ENCODE measurements at places on chromosomes 13 and 19.
A peak's percentile ranks its signal among the peaks of the same experiment; 100 is the strongest.

DNA sequence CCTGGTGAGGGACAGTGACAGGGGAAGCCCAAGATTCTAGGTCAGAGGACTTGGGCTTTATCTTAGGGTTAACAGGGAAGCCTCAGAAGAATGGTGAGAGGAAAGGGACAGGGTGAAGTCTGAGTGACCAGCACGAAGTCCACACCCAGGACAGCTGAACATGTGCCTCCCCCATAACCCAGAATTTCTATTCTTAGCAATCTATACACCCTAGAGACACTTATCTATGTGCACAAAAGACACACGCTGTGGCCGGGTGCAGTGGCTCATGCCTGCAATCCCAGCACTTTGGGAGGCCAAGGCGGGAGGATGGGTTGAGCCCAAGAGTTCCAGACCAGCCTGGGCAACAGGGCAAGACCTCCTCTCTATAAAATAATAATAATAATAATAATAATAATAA lies 11.1 kb upstream of the OLFM2 start:
- no peak for DNase-seq

GRCh38 chr19:16351133-16351809 lies 26.6 kb downstream of the KLF2 start:
- no peak for DNase-seq

- no peak for DNase-seq
These were observed 276.7 kb downstream of the SLC7A1 start for GRCh38 chr13:29318741-29319140.

DNA sequence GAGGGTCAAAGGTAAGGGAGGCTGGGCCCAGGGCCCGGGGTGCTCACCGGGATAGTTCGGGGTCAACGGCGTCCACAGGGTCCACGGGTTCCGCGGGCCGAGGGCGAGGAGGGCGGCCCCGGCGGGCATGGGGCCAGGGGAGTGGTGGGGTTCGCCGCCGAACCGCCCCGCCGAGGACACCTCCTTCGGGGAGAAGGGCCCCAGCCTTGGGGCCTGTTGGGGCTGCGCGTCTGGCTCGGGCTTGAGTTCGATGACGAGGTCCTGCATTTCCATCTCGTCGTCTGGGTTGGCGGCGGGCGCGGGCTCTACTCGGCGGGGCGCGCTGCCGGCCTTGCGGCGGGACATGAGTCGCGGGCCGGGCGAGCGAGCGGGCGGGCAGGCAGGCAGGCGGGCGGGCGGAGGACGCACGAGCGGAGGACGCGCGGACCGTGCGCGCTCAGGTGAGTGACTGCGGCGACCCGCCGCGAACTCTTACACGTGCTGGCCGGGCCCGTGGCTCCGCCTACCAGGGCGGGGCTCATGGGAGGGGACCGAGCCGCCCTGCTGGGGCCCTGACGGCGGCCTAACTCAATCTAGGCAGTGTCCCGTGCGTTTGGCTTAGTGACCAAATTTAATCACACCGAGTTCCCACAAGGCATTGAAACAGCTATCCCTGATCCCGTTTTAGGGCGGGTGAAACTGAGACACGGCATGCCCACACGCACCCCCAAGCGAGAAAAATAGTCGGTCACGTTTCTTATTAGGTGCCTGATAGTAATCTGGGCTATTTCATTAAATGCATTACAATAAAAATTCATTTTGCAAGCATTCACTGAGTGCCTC lies at the start of gene ZNF296:
Gene ZNF296 (minus strand): TSS at position 450 of the 822 bp plus-strand sequence. CDS start 105 bp downstream, at position 345.
- peak; percentile 42 for DNase-seq

DNA sequence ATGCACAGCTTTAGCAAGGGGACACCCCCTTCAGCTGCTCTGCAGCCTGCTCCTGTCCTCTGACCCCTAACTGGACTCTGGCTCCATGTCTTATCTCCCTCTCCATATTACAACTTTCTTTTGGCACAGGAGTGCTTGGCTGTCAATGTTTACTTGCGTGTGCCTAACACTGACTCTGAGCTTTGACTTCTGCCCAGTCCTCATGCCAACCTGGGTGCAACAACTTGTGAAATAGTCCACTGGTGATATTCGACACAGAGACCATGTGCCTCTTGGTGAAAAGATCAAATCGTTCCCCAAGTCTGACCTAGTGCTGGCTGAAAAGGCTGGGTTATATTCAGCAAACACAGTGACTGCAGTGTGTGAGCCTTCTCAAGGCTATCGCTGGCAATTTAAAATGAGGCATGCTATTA lies 34.1 kb upstream of the KLF12 start:
- no peak for DNase-seq

DNA sequence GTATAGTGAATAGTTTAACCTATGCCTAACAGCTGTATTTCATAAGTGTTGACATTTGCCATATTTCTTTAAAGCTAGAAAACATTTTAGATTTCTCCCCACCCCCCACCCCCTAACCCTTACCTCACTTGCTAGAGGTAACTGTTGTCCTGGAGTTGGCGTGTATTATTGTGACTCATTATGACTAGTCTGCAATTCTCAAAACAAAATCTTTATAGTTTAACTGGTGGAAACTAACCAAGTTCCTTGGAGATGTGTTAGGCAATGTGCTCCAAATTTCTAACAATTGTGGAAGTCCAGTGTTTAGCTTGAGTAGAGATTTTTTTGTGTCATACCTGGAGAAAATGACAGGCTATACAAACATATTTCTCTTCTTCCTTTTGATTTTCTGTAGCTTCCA lies 38.0 kb downstream of the KCTD4 start:
- DNase-seq: no peak

- no peak for DNase-seq
These were observed at the start of gene LRRC25 for GRCh38 chr19:18397242-18398202. LRRC25 (minus strand) TSS chr19:18397622; CDS start chr19:18396963, 659 bp downstream.

DNA sequence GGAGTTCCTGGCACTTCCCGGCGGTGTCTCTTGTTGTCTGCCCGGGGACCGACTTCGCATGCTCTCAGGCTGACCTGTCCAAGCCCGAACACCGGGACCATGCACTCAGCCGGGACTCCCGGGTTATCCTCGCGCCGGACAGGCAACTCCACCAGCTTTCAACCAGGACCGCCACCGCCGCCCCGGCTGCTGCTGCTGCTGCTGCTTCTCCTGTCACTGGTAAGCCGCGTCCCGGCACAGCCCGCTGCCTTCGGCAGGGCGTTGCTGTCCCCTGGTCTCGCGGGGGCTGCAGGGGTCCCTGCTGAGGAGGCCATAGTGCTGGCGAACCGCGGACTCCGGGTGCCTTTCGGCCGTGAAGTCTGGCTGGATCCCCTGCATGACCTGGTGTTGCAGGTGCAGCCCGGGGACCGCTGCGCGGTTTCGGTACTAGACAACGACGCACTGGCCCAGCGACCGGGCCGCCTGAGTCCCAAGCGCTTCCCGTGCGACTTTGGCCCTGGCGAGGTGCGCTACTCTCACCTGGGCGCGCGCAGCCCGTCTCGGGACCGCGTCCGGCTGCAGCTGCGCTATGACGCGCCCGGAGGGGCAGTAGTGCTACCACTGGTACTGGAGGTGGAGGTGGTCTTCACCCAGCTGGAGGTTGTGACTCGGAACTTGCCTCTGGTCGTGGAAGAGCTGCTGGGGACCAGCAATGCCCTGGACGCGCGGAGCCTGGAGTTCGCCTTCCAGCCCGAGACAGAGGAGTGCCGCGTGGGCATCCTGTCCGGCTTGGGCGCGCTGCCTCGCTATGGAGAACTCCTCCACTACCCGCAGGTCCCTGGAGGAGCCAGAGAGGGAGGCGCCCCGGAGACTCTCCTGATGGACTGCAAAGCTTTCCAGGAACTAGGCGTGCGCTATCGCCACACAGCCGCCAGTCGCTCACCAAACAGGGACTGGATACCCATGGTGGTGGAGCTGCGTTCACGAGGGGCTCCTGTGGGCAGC lies 661 bp downstream of the FREM2 start:
- no peak for DNase-seq

DNA sequence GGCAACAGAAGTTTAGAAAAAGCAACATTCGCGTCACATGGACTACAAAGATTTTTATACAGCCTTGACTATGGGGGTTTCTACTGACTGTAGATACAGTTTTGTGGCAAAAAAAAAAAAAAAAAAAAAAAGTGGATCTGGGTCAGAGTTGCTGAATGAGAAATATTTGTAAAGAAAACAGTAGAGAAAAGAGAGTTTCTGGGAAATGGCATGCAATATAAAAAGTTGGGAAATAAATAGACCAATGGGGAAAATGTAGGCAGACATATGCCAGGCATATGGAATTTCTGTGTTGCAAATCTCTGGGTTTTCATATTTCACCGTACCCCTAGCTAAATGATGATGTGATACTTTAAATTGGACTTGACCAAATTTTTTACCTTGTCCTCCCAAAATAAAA lies 315.3 kb downstream of the EFNB2 start:
- no peak for DNase-seq

GRCh38 chr19:30240904-30241695 lies 131.1 kb upstream of the ZNF536 start:
- no peak for DNase-seq

- DNase-seq: no peak
These were observed 6.0 kb upstream of the CCER2 start for GRCh38 chr19:38917921-38918491.

DNA sequence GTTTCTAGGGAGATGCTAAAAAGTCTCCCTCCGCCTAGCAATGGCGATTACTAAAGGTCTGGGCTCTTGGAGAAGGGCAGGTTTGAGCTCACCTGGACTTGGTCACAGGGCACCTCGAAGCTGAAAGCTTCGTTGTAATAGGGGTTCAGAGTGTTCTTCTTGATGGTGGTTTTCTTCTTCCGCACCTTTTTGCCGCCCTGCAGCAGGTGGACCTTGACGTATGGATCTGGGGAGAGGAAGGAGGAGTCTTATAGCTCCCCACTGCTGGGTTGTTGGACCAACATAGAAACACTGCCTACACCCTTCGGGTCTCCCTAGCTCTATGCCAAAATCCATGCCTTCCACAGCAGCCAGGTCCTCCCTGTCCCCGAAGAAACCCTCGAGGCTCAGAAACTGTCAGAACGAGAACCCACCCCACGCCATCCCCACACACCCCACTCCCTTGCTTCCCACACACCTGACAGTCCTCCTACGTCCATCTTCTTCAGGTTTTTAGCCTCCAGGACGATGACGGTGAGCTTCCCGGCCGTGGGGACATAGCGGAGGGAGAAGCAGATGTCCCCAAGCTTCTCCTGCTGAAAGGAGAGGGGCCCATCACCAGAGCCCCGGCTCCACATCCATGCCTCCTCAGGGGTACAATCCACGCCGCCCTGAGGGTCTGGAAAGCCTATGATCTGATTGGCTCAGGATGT lies 5.5 kb downstream of the SYT5 start:
- DNase-seq: no peak

DNA sequence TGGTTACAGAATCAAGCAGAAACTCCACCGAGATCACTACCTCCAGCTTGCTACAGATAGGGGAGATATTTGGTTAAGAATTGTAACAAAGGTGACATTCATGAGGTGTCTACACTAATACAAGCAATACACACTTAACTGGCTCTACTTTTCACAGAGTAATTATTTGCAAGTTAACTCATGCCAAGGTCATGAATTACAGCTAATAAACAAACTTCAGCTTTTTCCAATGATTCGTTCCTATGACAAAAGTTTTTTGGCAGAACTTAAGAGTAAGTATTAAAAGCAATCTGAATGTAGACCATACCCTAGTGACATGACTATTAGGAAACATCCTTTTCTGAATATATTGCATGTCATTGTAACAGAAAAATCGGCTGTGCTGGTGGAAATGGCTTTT lies 72.1 kb downstream of the LHFPL6 start:
- no peak for DNase-seq

GRCh38 chr19:13097033-13097462 lies 5.6 kb downstream of the LYL1 start:
- no peak for DNase-seq

- no peak for DNase-seq
These were observed 411.2 kb downstream of the KCTD12 start for GRCh38 chr13:76474966-76475365.

- DNase-seq: no peak
These were observed at the start of gene BCL3 for GRCh38 chr19:44748426-44749254. BCL3 (plus strand) TSS chr19:44748708; CDS start chr19:44748791, 83 bp downstream.

- no peak for DNase-seq
These were observed 208.0 kb downstream of the SPRY2 start for GRCh38 chr13:80132741-80133601.

GRCh38 chr13:19960653-19960976 lies 2.1 kb downstream of the ZMYM2 start:
- no peak for DNase-seq

GRCh38 chr19:49042177-49042576 lies 1.5 kb upstream of the CGB5 start:
- no peak for DNase-seq

DNA sequence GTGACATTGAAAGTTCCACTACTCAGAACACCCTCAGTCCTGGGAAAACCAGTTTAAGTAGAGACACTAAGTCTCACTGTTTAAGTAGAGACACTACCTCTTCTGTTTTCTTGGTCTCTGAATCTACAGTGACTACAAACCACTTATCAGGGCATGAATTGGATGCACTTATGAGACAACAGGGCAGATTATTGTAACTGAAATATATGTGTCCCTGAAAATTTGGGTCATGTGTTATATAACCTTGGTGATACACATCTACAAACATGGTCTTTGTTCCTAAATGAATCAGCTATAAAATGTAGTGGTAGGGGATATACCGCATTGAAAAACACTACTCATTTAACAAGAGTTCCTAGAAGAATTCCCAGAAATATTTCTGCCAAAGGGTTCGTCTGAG lies 55.7 kb downstream of the SERP2 start:
- no peak for DNase-seq

GRCh38 chr19:51595190-51596175 lies 24.4 kb downstream of the ZNF175 start:
- DNase-seq: no peak

GRCh38 chr19:47158879-47159503 lies 28.4 kb downstream of the SAE1 start:
- no peak for DNase-seq

- no peak for DNase-seq
These were observed 4.1 kb upstream of the ZNF580 start for GRCh38 chr19:55636723-55637122.

GRCh38 chr13:22012686-22013085 lies 341.8 kb downstream of the FGF9 start:
- peak; percentile 35 for DNase-seq

DNA sequence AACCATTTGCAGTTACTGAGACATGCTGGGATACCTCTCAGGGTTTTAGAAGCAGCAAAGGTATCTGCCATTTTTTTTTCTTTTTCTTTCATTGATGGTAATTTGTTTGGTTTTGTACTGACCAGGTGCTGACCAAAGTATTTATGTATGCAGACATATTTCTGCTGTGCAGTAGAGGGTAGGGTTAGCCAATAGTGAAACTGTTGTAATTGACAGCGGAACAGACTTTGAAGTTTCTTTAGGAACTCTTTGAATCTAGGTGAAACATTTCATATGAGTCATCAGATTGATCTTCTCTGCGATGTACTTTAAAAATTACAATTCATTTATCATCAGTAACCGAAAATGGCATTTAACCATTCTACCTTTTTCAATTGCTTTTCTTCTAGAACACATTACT lies 63.0 kb downstream of the ITGBL1 start:
- DNase-seq: no peak

DNA sequence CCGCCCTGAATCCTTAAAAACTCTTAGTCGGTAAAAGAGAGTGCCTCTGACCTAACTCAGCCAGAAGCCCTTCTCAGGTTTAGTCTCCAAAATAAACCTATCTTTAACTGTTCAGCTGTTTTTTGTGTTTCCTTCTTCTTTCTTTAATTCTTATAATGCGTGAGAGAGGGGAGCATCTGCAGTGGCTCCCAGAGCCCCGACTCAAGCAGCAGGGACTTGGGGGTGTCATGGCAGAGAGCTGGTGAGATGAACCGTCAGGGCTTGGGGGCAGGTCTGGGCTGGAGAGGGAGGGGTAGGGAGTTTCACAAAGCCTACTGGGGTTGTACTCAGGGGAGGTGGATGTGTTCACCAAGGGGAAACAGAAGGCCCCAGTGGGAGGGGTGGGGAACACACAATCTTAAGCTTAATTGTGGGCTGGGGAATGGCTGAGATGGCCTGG lies 16.8 kb upstream of the SIGLEC6 start:
- no peak for DNase-seq
